Smooth muscle cell of the pulmonary artery (primary cell): ENCODE measurements at places on chromosomes 1 and 21. TPM values are rescaled to one million over a fixed set of nuclear protein-coding genes. Genes with fewer than 3 reads are reported as not detected.

The SPATA45 gene
- total RNA-seq = not detected in 2 replicates

The RAB7B gene
- 2.4 and 6.5 TPM in 2 replicates for total RNA-seq

The PLA2G2D gene
- not detected in 2 replicates for total RNA-seq

The PRKAA2 gene
- 4.4 and 9.8 TPM in 2 replicates for total RNA-seq

The ADGRB2 gene
- total RNA-seq = 14.1 and 16.7 TPM in 2 replicates

The HDAC1 gene
- 67.1 and 74.5 TPM in 2 replicates for total RNA-seq

The SPRR1B gene
- total RNA-seq = not detected in 2 replicates

The FMO1 gene
- total RNA-seq = 0.43 TPM in 1 of 2 replicates, not detected in the other

The CCDC181 gene
- 0.53 and 0.85 TPM in 2 replicates for total RNA-seq

The TMPRSS15 gene
- total RNA-seq = not detected in 2 replicates

The AMPD1 gene
- not detected in 2 replicates for total RNA-seq

The PDZK1 gene
- 0.23 and 0.33 TPM in 2 replicates for total RNA-seq

The RIMS3 gene
- total RNA-seq = 0.86 and 1.8 TPM in 2 replicates

The CELA3A gene
- not detected in 2 replicates for total RNA-seq

The OR10Z1 gene
- total RNA-seq = not detected in 2 replicates

The GCSAML gene
- total RNA-seq = 0.13 TPM in 1 of 2 replicates, not detected in the other

The KCNN3 gene
- total RNA-seq = 0.07 TPM in 2 replicates

The THEM5 gene
- not detected in 2 replicates for total RNA-seq

The SRP9 gene
- total RNA-seq = 169 and 219 TPM in 2 replicates

The KCNC4 gene
- 4.7 and 26.8 TPM in 2 replicates for total RNA-seq

The AKR7A2 gene
- total RNA-seq = 61.3 and 70.8 TPM in 2 replicates

The LAMC1 gene
- 853 and 1,718 TPM in 2 replicates for total RNA-seq

The HMGCS2 gene
- total RNA-seq = not detected in 2 replicates

The NAV1 gene
- 89.2 and 115 TPM in 2 replicates for total RNA-seq

The NR1I3 gene
- total RNA-seq = not detected in 2 replicates

The SLC9C2 gene
- 0.03 TPM in 1 of 2 replicates, not detected in the other for total RNA-seq

The ELK4 gene
- 16.2 and 20.5 TPM in 2 replicates for total RNA-seq

The NTMT2 gene
- not detected in 2 replicates for total RNA-seq

The PGLYRP4 gene
- total RNA-seq = not detected in 2 replicates

The RNU1-2 gene
- total RNA-seq = under 0.01 TPM in 2 replicates

The VCAM1 gene
- total RNA-seq = 4.2 and 20.7 TPM in 2 replicates

The KRTAP26-1 gene
- not detected in 2 replicates for total RNA-seq

The GPR37L1 gene
- 0.03 TPM in 1 of 2 replicates, not detected in the other for total RNA-seq

The CELA3B gene
- total RNA-seq = not detected in 2 replicates

The CYP4A11 gene
- not detected in 2 replicates for total RNA-seq

The SLC16A1 gene
- total RNA-seq = 73.7 and 109 TPM in 2 replicates

The ADCY10 gene
- total RNA-seq = under 0.01 and 0.03 TPM in 2 replicates

The FLG gene
- total RNA-seq = under 0.01 and 0.23 TPM in 2 replicates

The SWT1 gene
- 4.2 and 4.4 TPM in 2 replicates for total RNA-seq
